ENCODE measurements at places on chromosomes 2 and 18. TPM values are rescaled to one million over a fixed set of nuclear protein-coding genes. Genes with fewer than 3 reads are reported as not detected.
A peak's percentile ranks its signal among the peaks of the same experiment; 100 is the strongest.

Gene LAMA1
- polyA plus RNA-seq, result 4.2 TPM

Gene STK17B
- 23.2 TPM for polyA plus RNA-seq

Gene GPR35
- polyA plus RNA-seq, result 139 TPM

GRCh38 chr2:160870729-160871465 is 289.3 kb upstream of the TANK start:
- no peaks in the 10 kb centered on the region for H3K27me3 ChIP-seq
- no peaks in the 10 kb centered on the region for H3K36me3 ChIP-seq

DNA sequence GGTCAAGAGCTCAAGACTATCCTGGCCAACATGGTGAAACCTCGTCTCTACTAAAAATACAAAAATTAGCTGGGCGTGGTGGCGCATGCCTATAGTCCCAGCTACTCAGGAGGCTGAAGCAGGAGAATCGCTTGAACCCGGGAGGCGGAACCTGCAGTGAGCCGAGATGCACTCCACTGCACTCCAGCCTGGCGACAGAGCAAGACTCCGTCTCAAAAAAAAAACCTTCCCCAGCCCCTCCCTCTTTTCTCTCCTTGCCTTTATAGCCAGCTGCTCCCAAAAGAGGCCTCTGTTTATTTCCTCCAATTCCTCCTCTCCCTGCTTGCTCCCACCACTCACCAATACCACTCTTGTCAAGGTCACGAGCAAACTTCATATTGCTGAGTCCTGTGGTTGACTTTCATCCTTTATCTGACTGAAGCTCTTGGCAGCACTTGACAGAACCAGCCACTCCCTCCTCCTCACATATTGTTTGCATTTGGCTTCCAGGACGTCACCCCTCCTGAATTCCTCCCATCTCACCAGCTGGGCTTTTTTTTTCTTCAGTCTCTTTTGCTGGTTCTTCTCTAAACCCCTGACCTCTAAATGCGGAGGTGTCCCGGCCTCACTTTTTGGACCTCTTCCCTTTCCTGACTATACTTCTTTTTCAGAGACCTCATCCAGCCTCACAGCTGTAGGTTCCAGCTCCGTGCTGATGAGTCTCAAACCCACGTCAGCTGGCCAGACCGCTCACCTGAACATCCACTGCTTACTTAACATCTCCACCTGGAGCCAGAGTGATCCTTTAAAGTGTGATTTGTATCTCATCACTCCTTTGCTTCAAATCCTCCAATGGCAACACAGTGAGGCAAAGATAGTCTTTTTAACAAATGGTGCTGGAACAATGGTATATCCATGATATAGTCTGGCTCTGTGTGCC is 84.6 kb upstream of the CAB39 start:
- H3K4me1 ChIP-seq, result no peaks in the 10 kb centered on the region
- no peak overlapping the region for H3K4me3 ChIP-seq
- DNase-seq, result peak; percentile 26
- no peak overlapping the region for H3K27ac ChIP-seq
- H3K27me3 ChIP-seq, result no peaks in the 10 kb centered on the region

Gene CPO
- polyA plus RNA-seq, result 3.9 TPM

All from small intestine (tissue), 16 donors.